GM23248 (cell line): ENCODE measurements at places on chromosomes 7 and 10.

- DNase-seq = no peak
Measured at GRCh38 chr10:131072651-131073468, 238.7 kb downstream of the TCERG1L start.

GRCh38 chr7:77794000-77794399 is 4.2 kb downstream of the TMEM60 start:
- no peak for DNase-seq

GRCh38 chr7:155587486-155587885 is 41.1 kb upstream of the CNPY1 start:
- DNase-seq = no peak

- DNase-seq = peak; percentile 64
Measured at GRCh38 chr10:21527598-21528235, 2.2 kb upstream of the SKIDA1 start.

- DNase-seq = no peak
Measured at GRCh38 chr7:20788420-20788990, 1.8 kb upstream of the SP8 start.

- no peak for DNase-seq
Measured at GRCh38 chr7:14236834-14237233, 247.4 kb upstream of the ETV1 start.

DNA sequence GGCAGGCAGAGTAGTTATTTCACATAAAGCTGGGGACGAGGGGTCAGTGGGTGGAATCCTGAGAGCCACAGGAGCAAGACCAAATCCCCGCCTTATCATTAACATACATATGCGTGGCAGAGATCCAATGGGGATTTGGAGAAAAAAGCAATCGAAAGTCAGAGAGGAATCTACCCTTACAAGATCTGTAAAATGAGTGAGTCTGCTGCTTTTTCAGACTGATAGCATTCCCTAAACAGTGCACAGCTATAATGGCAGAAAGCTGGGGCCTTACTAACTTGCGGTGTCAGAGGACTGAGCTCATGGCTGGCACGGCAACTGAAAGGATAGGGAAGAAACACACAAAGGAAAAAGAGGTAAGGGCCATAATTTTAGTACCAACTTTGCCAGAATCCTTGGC is 25.0 kb downstream of the GPR22 start:
- no peak for DNase-seq

GRCh38 chr7:93203496-93203895 is 22.8 kb downstream of the HEPACAM2 start:
- DNase-seq = no peak

- DNase-seq = no peak
Measured at GRCh38 chr10:124231168-124232155, 138.1 kb upstream of the CHST15 start.

GRCh38 chr7:128017460-128017859 is 13.8 kb downstream of the LRRC4 start:
- no peak for DNase-seq

GRCh38 chr10:84077768-84078167 is 61.5 kb upstream of the GHITM start:
- no peak for DNase-seq

DNA sequence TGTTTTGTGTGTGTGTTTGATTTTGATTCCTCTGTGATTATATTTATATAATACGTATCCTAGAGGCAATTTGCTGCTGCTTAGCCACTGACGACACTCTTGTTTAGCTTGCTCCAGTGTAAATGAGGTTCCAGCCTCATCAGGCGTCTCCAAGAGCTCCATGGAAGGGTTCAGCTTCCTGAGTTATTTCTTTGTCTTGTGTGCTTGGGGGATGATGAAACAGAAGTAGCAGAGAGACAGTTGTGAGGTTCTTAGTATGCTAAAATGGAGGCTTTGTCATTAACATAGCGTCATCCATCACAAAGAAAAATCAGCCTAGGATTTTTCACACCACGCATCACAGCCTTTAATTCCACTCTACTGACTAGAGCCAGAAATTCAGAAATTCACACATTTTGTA is 85.1 kb downstream of the KLF6 start:
- DNase-seq = no peak

GRCh38 chr10:11742009-11742778 is at the start of gene ECHDC3:
TSS of gene ECHDC3 (plus strand) at chr10:11742382. CDS start at chr10:11742577, 195 bp downstream.
- DNase-seq = peak; percentile 49

- no peak for DNase-seq
Measured at GRCh38 chr10:62852961-62853702, 37.0 kb upstream of the EGR2 start.

- peak; percentile 55 for DNase-seq
Measured at GRCh38 chr10:132458586-132459300, 61.7 kb downstream of the PWWP2B start.

DNA sequence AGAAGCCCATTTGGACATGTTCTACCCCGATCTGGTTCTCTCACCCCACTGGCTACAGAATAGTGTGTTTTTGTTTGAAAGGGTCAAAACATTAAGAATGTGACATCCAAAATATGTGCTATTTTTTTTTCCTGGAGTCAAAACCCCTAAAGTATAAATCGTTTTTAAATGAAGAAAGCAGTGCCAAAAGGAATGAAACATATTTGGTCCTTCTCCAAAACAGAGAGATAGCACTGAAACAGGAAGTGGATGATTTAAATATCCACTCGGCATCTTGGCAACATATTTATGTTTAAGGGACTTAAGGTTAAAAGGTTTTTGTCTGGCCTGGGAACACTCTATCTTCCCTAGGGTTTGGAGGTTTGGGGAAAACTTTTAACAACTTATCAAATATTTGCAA is 32.3 kb downstream of the CALD1 start:
- peak; percentile 54 for DNase-seq

DNA sequence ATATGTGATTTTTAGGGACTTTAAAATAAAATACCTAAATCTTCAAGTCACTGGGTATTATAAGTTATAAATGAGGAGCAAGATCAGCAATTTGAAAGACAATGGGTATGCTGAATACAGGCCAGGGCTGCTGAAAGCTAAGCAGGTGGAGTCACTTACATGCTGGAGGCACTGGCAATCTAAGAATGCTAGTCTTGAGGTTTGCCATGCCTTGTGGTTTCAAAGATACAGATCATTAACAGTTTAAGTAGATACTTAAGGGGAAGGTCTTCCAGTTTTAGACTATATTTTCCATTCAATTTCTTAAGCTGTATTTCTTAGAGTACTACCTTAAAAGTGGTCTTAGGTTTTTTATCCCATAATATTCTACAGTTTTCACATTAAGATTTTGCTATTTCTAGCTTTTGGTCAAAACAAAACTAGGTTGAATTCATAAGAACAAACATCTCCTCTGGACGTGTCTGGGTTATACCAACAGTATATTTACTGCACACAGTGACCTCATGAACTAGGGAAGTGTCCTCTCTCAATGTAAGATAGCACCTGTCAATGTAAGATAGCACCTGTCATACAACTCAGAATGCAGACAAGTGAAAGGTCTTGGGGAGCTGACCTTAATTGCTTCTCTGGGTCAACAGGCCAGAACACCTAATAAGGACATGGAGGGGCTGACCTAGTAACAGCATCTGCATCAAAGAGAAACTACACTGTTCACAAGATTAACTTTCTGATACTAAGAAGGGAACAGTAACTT is 2.0 kb downstream of the SRI start:
- no peak for DNase-seq

- DNase-seq = peak; percentile 87
Measured at GRCh38 chr7:84701524-84702306, 485.1 kb downstream of the SEMA3D start.
